Left renal pelvis (tissue), 4 donors: ENCODE measurements at places on chromosomes 16 and 17. TPM values are rescaled to one million over a fixed set of nuclear protein-coding genes. Genes with fewer than 3 reads are reported as not detected.

Gene SUPT4H1
- 105 TPM for polyA plus RNA-seq

Gene CSH1
- polyA plus RNA-seq, result not detected

Gene ZNF423
- polyA plus RNA-seq, result 29.1 TPM

Gene FN3K
- 34.4 TPM for polyA plus RNA-seq

Gene CTRL
- 9.4 TPM for polyA plus RNA-seq

Gene SYCE1L
- polyA plus RNA-seq, result 3.3 TPM

Gene GPRC5C
- polyA plus RNA-seq, result 153 TPM

Gene SPEM1
- not detected for polyA plus RNA-seq

Gene CYBA
- polyA plus RNA-seq, result 104 TPM

Gene TEKT1
- polyA plus RNA-seq, result not detected

Gene KRT40
- polyA plus RNA-seq, result not detected

Gene OSBPL7
- 12.6 TPM for polyA plus RNA-seq

Gene NOG
- polyA plus RNA-seq, result 1.6 TPM

Gene FAM20A
- polyA plus RNA-seq, result 12.4 TPM

Gene HSBP1
- 169 TPM for polyA plus RNA-seq

Gene KRT23
- 0.52 TPM for polyA plus RNA-seq

Gene ZNF287
- 12.4 TPM for polyA plus RNA-seq

Gene DRC3
- polyA plus RNA-seq, result 24.6 TPM

Gene REXO5
- polyA plus RNA-seq, result 6.0 TPM

Gene GDPD3
- polyA plus RNA-seq, result 9.1 TPM

Gene PPP4C
- polyA plus RNA-seq, result 107 TPM

Gene GINS2
- 16.2 TPM for polyA plus RNA-seq

Gene TTYH2
- 39.4 TPM for polyA plus RNA-seq

Gene AARS1
- polyA plus RNA-seq, result 86.3 TPM

Gene CDK3
- 12.5 TPM for polyA plus RNA-seq

Gene GP1BA
- 1.8 TPM for polyA plus RNA-seq

Gene RFWD3
- 28.8 TPM for polyA plus RNA-seq

Gene CACNA1H
- polyA plus RNA-seq, result 6.2 TPM

Gene HSF5
- 0.23 TPM for polyA plus RNA-seq

Gene SPATA20
- 70.4 TPM for polyA plus RNA-seq

Gene CSH2
- polyA plus RNA-seq, result not detected

Gene NSF
- polyA plus RNA-seq, result 35.2 TPM

Gene SENP3
- polyA plus RNA-seq, result 73.0 TPM

Gene TCF25
- 115 TPM for polyA plus RNA-seq

Gene OTOP3
- polyA plus RNA-seq, result not detected

Gene ADAD2
- not detected for polyA plus RNA-seq

Gene CA7
- 0.53 TPM for polyA plus RNA-seq

Gene ARHGAP27
- polyA plus RNA-seq, result 15.3 TPM

Gene ATP2A1
- 3.5 TPM for polyA plus RNA-seq

Gene TMEM92
- 1.9 TPM for polyA plus RNA-seq

Gene CRISPLD2
- 9.6 TPM for polyA plus RNA-seq

Gene CORO6
- 4.9 TPM for polyA plus RNA-seq

Gene TPSG1
- polyA plus RNA-seq, result 0.49 TPM

Gene ZNF207
- polyA plus RNA-seq, result 235 TPM

Gene SRSF2
- 400 TPM for polyA plus RNA-seq

Gene KRT12
- polyA plus RNA-seq, result not detected

Gene SLC2A4
- polyA plus RNA-seq, result 1.5 TPM

Gene TVP23A
- 7.9 TPM for polyA plus RNA-seq

Gene KRTAP4-1
- not detected for polyA plus RNA-seq

Gene C1QTNF1
- 3.1 TPM for polyA plus RNA-seq

Gene SLC6A2
- polyA plus RNA-seq, result 0.21 TPM

Gene APOBR
- 0.50 TPM for polyA plus RNA-seq

Gene RNF227
- 5.2 TPM for polyA plus RNA-seq

Gene TK1
- 23.8 TPM for polyA plus RNA-seq

Gene ZFHX3
- polyA plus RNA-seq, result 22.0 TPM

Gene NHERF2
- polyA plus RNA-seq, result 105 TPM

Gene CYB5B
- 96.0 TPM for polyA plus RNA-seq

Gene NHLRC4
- polyA plus RNA-seq, result 6.1 TPM

Gene ARL5C
- not detected for polyA plus RNA-seq
